ENCODE measurements at places on chromosomes 2 and 18. TPM values are rescaled to one million over a fixed set of nuclear protein-coding genes. Genes with fewer than 3 reads are reported as not detected.

Gene SAG
- not detected for total RNA-seq

- DNase-seq, result no peak
- no peak overlapping the region for H3K4me3 ChIP-seq
- no peaks in the 10 kb centered on the region for H3K27me3 ChIP-seq
Observed at GRCh38 chr2:73081181-73081671, 9.7 kb upstream of the SFXN5 start.

- H3K27me3 ChIP-seq, result no peaks in the 10 kb centered on the region
- H3K4me1 ChIP-seq, result no peaks in the 10 kb centered on the region
- H3K4me3 ChIP-seq, result no peak overlapping the region
- DNase-seq, result no peak
- H3K36me3 ChIP-seq, result no peaks in the 10 kb centered on the region
- no peak overlapping the region for H3K27ac ChIP-seq
Observed at GRCh38 chr2:189798312-189799029, 14.2 kb downstream of the PMS1 start.

Gene GPR35
- total RNA-seq, result 64.4 TPM

- H3K27me3 ChIP-seq, result no peaks in the 10 kb centered on the region
- H3K4me1 ChIP-seq, result no peaks in the 10 kb centered on the region
- no peak overlapping the region for H3K27ac ChIP-seq
- no peaks in the 10 kb centered on the region for H3K36me3 ChIP-seq
- no peak overlapping the region for H3K4me3 ChIP-seq
- DNase-seq, result no peak
Observed at GRCh38 chr18:50944245-50944932, 23.5 kb upstream of the ELAC1 start.

GRCh38 chr2:176161825-176162626 is 4.9 kb downstream of the HOXD3 start:
- DNase-seq, result no peak
- H3K4me3 ChIP-seq, result no peak overlapping the region
- H3K27me3 ChIP-seq, result peaks cover 44% of the 10 kb centered on the region

- H3K27me3 ChIP-seq, result no peaks in the 10 kb centered on the region
- no peak overlapping the region for H3K27ac ChIP-seq
- no peak overlapping the region for H3K4me3 ChIP-seq
- no peaks in the 10 kb centered on the region for H3K4me1 ChIP-seq
- no peaks in the 10 kb centered on the region for H3K36me3 ChIP-seq
Observed at GRCh38 chr2:59622599-59623308, 930.7 kb downstream of the BCL11A start.

GRCh38 chr2:105557021-105557920 is 158.4 kb upstream of the FHL2 start:
- no peaks in the 10 kb centered on the region for H3K27me3 ChIP-seq
- DNase-seq, result no peak
- no peaks in the 10 kb centered on the region for H3K4me1 ChIP-seq

- no peak overlapping the region for H3K4me3 ChIP-seq
- no peaks in the 10 kb centered on the region for H3K36me3 ChIP-seq
- no peaks in the 10 kb centered on the region for H3K27me3 ChIP-seq
- no peak for DNase-seq
Observed at GRCh38 chr18:37184209-37184868, 355.4 kb downstream of the KIAA1328 start.

DNA sequence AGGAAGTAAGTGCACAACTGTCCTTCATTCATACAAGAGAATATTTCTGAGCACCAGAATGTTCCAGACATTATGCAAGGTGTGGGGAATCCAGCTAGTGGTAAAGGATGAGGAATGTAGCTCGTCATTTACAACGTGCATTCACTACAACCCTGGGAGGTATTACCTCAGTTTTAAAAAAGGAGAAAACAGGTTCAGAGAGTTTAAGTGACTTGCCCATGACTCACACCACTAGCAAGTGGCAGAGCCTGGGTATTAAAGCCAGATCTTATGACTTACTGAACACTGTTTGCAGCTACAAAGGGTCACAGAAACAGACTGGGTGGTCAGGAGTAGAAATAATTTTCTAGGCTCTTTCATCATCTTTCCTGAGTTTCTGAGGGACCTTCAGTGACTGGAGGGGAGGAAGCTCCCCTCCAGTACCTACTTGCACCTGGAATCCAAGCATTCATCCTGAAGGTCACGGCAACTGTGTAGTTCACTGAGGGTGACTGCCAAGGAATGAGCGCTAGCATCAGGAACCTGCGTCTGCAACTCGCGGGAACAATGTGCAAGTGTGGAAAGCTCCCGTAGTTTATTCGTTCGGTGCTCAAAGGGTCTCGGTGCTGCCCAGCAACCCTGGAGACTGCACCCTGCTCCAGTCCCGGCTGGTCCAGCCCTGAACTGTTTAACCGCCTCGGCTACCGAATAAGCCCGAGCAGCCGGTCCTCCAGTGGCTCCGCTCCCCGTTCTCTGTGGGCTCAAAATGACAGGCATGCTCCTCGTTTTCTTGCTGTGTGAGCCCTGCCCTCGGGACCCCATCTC is 647 bp downstream of the CCDC121 start:
- H3K4me1 ChIP-seq, result peaks cover 6% of the 10 kb centered on the region
- H3K4me3 ChIP-seq, result peak overlapping the region; percentile 78

DNA sequence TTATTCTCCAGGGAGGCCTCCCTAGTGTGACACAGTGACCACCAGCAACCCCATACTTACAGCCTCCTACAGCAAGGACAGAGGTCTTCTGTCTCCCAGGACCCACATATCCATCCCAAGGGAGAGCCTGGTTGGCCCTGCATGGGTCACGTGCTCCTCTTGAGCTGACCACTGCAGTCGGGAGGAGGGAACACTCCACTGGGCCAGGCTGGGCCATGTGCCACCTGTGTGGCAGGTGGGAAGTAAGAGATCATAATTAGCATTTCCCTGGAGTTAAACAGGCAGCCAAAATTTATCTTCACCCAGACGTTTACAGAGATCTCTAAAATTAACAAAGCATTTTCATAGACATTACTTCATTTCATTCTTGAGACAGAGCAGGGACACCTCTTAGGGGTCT is 33.4 kb upstream of the MLPH start:
- no peaks in the 10 kb centered on the region for H3K27me3 ChIP-seq
- no peaks in the 10 kb centered on the region for H3K4me1 ChIP-seq
- H3K27ac ChIP-seq, result no peak overlapping the region
- no peak overlapping the region for H3K4me3 ChIP-seq

- no peak overlapping the region for H3K4me3 ChIP-seq
- no peaks in the 10 kb centered on the region for H3K4me1 ChIP-seq
- no peaks in the 10 kb centered on the region for H3K27me3 ChIP-seq
Observed at GRCh38 chr2:143617803-143618415, 488.7 kb downstream of the ARHGAP15 start.

Gene PXDN
- total RNA-seq, result 20.0 TPM

Gene PTH2R
- total RNA-seq, result not detected

- no peaks in the 10 kb centered on the region for H3K27me3 ChIP-seq
- H3K4me3 ChIP-seq, result no peak overlapping the region
- no peak for DNase-seq
Observed at GRCh38 chr18:50022985-50023384, 172.0 kb downstream of the MYO5B start.

DNA sequence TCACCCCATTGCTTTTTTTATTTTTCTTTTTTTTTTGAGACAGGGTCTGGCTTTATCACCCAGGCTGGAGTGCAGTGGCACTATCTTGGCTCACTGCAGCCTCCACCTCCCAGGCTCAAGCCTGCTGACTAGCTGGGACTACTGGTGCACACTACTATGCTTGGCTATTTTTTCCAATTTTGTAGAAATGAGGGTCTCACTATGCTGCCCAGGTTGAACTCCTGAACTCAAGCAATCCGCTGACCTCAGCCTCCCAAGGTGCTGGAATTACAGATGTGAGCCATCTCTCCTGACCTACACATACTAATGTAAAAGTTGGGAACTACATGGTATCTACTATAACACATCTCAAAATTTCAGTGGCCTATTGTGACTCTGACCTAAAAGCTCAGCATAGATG is 101.2 kb downstream of the FMNL2 start:
- no peaks in the 10 kb centered on the region for H3K36me3 ChIP-seq
- no peak for DNase-seq
- H3K27ac ChIP-seq, result no peak overlapping the region
- no peaks in the 10 kb centered on the region for H3K27me3 ChIP-seq

GRCh38 chr18:79869591-79870300 is 72.0 kb downstream of the KCNG2 start:
- no peaks in the 10 kb centered on the region for H3K36me3 ChIP-seq
- no peak overlapping the region for H3K27ac ChIP-seq
- DNase-seq, result no peak
- H3K27me3 ChIP-seq, result no peaks in the 10 kb centered on the region

DNA sequence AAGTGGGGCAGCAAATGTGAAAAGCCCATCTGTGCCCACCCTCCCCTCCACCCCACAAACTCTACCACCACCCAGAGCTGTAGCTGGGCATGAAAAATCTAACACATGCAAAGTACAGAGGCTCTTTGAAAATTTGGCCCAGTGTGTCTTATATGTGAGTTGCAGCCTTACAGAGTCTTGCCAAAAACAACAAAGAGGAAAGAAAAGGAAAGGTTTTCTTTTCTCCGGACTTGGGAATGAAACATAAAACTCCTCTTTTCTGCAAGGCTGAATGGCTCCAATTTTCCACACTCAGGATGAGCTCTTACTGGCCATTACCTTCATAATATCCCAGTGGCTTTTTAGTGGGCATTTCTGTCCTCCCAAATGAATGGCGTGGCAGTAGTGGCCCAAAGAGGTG is 27.9 kb upstream of the POU3F3 start:
- no peak for DNase-seq
- H3K36me3 ChIP-seq, result no peaks in the 10 kb centered on the region
- H3K27me3 ChIP-seq, result no peaks in the 10 kb centered on the region
- H3K4me3 ChIP-seq, result no peak overlapping the region

- no peak overlapping the region for H3K4me3 ChIP-seq
- no peaks in the 10 kb centered on the region for H3K4me1 ChIP-seq
- H3K36me3 ChIP-seq, result no peaks in the 10 kb centered on the region
Observed at GRCh38 chr2:12300019-12300602, 416.6 kb upstream of the TRIB2 start.

DNA sequence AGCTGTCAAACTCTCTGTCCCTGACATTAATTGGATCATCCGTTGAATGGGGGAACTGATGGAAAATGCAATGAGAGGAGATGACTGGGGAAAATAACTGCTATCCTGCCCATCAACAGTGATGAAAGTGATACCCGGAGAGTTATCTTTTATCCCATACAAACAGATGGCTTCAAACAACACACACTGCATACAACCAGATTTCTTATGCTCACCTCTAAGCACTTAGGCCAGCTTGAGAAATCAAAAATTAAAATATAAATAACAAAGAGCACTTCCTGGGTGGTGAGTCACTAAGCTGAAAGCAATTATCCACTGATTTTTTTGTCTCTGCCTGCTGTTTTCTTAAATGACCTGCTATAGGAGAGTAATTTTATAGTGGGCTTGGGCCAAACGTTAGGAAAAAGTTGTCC is 237.6 kb upstream of the RGPD4 start:
- H3K27ac ChIP-seq, result no peak overlapping the region
- no peaks in the 10 kb centered on the region for H3K4me1 ChIP-seq
- DNase-seq, result no peak
- no peaks in the 10 kb centered on the region for H3K27me3 ChIP-seq
- H3K36me3 ChIP-seq, result no peaks in the 10 kb centered on the region
- H3K4me3 ChIP-seq, result no peak overlapping the region

Gene SKOR2
- not detected for total RNA-seq

DNA sequence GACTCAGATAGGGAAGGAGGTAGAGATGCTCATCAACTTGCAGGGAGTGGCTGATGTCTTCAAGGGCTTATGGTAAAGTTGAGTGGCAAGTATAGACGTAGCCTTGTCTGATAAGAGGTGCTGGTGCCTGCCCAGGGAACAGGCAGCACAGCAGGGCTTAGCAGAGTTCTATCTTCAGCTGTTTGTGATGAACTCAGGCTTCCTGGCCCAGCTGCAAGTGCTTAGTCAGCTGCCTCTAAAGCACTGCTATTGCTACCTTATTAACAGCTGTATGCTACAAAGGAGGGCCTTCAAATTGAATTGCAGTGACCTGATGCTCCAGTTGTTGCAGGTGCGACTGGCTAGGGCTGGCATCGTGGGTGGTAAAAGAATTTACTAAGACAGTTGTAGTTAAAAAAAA is 82.1 kb downstream of the TSN start:
- no peak overlapping the region for H3K27ac ChIP-seq
- no peak for DNase-seq
- no peak overlapping the region for H3K4me3 ChIP-seq
- no peaks in the 10 kb centered on the region for H3K4me1 ChIP-seq
- H3K36me3 ChIP-seq, result no peaks in the 10 kb centered on the region
- H3K27me3 ChIP-seq, result no peaks in the 10 kb centered on the region

GRCh38 chr2:147288131-147288530 is 556.7 kb upstream of the ACVR2A start:
- H3K4me1 ChIP-seq, result no peaks in the 10 kb centered on the region
- H3K4me3 ChIP-seq, result no peak overlapping the region
- H3K36me3 ChIP-seq, result no peaks in the 10 kb centered on the region
- H3K27me3 ChIP-seq, result no peaks in the 10 kb centered on the region
- DNase-seq, result no peak

DNA sequence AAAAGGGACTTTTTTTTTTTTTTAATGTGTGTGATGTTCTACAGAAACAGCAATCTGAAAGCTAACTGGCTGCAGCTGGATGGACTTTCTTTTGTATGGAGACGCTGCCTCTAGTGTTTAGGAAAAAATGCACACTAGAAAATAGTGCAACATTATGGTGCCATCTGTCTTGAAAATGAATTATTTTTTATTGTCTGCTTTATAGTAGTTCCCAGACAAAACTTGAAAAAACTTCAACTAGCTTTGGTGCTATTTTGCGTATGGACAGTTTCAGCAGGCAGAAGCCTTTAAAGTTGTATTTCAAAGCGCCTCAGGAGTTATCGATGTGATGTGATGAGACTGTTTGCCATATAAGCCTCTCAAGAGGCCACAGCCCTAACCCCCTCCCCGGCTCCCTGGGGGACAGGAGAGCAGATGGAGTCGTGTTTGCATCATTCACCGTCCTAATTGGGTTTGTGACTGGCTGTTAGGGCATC is 86.9 kb downstream of the LTBP1 start:
- H3K36me3 ChIP-seq, result no peaks in the 10 kb centered on the region
- no peaks in the 10 kb centered on the region for H3K4me1 ChIP-seq
- H3K4me3 ChIP-seq, result no peak overlapping the region
- no peak for DNase-seq

DNA sequence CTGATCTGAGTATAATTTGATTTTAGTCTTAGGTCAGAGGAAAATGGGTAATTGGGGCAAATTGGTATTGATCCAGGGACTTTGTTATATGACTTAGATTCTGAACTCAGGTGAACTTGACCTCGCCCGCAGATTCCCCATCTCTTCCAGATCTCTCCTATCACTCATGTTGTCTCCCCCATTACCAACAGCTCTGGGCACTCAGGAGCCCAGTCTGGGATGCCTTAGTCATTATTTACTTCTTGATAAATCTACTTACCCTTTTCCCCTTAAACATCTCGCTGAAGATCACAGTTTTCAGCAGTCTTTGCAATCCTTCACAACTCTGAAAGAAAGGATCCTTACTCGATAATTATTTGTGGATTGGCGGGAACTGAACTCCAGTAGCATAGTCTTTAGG is 19.6 kb upstream of the HNMT start:
- H3K4me1 ChIP-seq, result peaks cover 6% of the 10 kb centered on the region
- no peak overlapping the region for H3K4me3 ChIP-seq
- DNase-seq, result no peak
- no peak overlapping the region for H3K27ac ChIP-seq
- no peaks in the 10 kb centered on the region for H3K36me3 ChIP-seq

Gene TLX2
- total RNA-seq, result 0.12 TPM

Measured in colonic mucosa (tissue), 4 donors.